ENCODE measurements at places on chromosomes 4 and X.

DNA sequence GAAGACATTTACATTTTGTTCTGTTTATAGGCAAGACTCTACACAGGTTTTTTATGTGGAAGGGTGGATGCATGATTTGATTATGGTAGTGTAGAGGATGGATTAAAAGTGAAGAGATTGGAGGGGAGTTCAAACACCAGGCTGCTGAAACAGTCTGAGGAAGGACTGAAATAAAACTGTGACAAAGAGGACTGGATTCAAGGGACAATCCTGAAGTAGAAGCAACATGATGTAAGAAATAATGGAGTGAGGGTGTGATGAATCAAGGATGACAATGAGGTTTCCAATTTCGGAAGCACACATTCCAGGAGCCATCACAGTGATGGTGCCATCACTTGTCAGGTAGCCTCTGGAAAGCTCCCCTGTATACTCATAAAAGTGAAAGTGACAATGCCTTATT is 103.5 kb downstream of the SYNPO2 start:
- DNase-seq: no peak

GRCh38 chr4:41839916-41840854 is 91.7 kb upstream of the PHOX2B start:
- no peak for DNase-seq

GRCh38 chrX:146581981-146582712 is 227.4 kb upstream of the CXorf51B start:
- DNase-seq: no peak

- no peak for DNase-seq
Observed at GRCh38 chrX:49278081-49278480, 8.5 kb downstream of the PPP1R3F start.
